ENCODE measurements at places on chromosomes 3 and 15.
A peak's percentile ranks its signal among the peaks of the same experiment; 100 is the strongest.

DNA sequence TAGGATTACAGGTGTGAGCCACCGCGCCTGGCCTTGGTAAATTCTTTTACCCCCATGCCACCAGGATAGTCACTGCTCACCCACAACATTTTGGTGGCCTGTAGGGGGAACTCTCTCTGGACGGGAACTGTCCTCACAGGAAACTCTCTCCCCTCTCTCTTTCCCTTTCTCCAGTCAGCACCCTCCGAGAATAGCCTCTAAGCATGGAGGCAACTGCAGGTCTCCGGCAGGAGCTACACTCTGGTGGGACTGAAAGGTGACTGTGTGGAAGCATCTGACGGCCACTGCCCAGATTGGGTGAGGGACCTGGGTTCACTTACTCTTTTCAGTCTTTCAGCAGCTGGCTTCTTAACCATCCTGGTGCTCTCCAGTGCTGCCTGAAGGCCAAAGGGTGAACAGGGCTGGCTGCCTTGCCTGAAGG lies 21.3 kb downstream of the TRANK1 start:
- no peak for DNase-seq

DNA sequence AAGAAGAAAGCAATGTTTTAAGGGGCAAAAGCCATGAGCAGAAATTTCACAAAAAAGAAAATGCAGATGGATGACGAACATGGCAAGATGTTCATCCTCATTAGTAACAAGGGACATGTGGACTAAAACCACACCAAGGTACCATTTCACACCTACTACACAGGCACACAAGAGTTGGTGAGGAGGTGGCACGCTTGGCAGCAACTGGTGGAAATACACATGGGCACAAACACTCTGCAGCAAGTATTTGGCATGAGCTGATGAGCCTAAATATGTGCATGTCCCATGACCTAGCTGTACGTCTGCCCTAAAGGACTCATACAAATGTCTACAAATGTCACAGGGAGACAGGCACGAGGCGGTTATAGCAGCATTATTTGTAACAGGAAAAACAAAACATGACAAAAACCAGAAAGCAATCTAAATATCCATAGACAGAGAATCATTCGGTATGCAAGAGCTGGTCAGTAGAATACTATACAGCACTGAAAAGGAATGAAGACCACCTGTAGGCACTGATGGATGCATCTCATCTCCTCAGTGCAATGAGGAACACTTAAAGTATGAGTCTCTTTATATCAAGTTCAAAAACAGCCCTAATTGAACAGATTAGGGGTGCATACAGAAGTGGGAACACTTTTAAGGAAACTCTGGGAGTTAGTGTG lies 11.5 kb upstream of the FBLN2 start:
- DNase-seq = no peak

DNA sequence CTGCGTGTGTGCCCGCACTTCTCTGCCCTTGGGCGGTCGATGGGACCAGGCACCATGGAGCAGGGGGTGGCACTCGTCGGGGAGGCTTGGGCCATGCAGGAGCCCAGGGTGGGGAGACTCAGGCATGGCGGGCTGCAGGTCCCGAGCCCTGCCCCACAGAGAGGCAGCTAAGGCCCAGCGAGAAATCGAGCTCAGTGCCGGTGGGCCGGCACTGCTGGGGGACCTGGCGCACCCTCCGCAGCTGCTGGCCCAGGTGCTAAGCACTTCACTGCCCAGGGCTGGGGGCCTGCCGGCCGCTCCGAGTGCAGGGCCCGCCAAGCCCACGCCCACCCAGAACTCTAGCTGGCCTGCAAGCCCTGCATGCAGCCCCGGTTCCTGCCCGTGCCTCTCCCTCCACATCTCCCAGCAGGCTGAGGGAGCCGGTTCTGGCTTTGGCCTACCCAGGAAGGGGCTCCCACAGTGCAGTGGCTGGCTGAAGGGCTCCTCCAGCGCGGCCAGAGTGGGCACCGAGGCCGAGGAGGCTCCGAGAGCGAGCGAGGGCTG lies 553 bp upstream of the RTP4 start:
- DNase-seq = no peak

DNA sequence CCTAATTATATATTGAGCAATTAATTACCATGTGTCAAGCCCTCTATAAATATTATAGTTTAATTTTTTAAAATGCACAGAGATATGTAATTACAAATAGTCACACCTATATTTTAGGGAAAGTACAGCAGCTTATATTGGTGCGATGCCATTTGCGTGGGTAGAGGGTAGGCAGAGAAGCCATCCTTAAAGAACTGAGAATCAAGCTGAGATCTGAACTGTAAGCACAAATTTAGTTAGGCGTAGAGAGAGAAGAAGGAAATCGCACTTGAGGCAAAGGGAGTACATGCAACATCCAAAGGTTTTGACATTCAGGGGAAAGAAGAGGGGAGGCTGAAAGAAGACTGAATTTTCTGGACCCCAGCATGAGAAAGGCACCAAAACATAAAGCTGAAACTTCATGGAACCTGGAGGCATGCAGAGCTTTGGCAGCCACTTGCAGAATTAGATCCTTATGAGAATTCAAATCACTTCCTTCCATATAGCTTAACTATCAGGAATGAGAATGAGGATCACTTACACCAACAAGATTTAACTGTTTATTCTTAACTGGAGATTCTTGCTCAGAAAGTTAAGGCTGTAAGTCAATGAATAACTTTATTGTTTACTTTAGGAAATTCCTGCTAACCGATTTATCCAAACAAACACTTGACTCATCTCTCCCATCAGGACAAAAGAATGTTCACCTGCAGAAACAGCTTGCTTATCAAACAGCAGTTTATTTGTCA lies 114.3 kb downstream of the TGFBR2 start:
- DNase-seq = no peak

GRCh38 chr3:42129014-42129953 lies 38.1 kb downstream of the TRAK1 start:
- no peak for DNase-seq

DNA sequence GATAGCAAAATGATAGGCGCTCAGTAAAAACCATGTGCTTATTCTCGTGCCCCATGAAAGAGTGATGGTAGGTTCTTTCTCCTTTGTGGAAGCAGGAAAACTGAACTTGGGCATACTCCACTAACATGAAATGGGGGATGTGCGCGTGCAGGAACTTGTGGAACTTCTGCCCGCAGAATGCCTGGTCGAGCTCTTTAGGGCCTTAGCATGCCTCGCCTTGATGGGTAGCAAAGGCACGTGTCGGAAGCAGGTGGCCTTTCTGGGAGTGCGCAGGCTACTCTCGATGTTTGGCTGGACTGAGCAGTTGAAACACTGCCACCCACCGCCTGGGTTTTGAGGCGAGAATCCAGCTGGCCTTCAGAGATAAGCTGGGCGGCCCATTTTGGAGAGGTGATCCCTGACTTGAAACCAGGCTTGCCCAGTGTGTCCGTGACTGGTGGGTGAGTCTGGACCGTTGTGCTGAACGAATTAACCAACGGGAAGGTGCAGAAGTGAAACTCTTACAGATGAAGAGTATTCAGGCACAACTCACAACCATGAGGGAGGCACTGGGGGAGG lies 842 bp downstream of the PCCB start:
- peak; percentile 6 for DNase-seq

- no peak for DNase-seq
Measured at GRCh38 chr3:159764490-159765029, 224.1 kb upstream of the IL12A start.

GRCh38 chr3:193894121-193894863 lies 241.7 kb upstream of the HES1 start:
- no peak for DNase-seq

- DNase-seq = no peak
Measured at GRCh38 chr3:15805756-15806266, 8.0 kb upstream of the ANKRD28 start.

Measured in stimulated activated CD4-positive, alpha-beta T cell treated with anti-CD3 and anti-CD28 coated beads, Interleukin-1b, Interleukin-23, amount 100 ng/mL, for 4 hours (primary cell).